ENCODE measurements at places on chromosomes 4 and X. TPM values are rescaled to one million over a fixed set of nuclear protein-coding genes. Genes with fewer than 3 reads are reported as not detected.

Gene BCORL1
- total RNA-seq, result 9.4 TPM

DNA sequence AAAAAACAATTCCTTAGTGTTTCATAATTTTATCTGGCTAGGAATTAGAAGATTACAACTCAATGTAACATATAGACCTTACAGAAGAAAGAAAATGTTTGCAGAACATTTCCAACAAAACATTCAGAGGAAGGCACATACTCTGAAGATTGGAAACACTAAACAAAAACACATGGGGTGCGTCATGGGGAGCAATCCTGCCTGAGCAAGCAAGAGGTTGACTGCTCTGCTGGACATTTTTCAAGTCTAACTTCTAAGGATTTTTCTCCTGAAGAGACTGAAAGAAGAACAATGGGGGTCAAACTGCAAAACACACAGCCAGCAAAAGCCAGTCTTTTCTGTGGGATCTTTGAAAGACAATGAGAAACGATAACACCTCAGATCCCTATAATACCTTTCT, 182.8 kb downstream of the GUCY2F start:
- DNase-seq, result no peak

DNA sequence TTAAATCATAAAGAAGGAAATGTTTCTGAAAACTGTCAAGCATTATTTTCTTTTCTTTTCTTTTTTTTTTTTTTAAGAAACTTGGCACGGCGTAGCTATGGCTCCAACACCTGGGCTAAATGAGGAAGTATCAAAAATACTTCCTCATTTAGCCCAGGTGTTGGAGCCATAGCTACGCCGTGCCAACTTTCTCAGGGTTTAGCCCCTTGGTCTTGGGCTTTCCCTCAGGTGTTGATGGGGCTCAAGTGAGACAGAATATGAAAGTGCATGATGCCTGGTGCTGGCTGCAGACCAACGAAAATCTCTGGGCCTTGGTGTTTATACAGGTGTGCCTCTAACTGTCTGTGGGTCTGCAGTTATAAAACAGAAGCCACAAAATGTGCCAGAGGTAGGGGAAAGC, 132.7 kb downstream of the ARHGAP24 start:
- DNase-seq, result no peak

- no peak for DNase-seq
Observed at GRCh38 chrX:151176231-151176750, at the start of gene GPR50. Gene GPR50, plus strand, starts transcription at chrX:151176584. Its CDS starts 138 bp downstream, at chrX:151176722.

DNA sequence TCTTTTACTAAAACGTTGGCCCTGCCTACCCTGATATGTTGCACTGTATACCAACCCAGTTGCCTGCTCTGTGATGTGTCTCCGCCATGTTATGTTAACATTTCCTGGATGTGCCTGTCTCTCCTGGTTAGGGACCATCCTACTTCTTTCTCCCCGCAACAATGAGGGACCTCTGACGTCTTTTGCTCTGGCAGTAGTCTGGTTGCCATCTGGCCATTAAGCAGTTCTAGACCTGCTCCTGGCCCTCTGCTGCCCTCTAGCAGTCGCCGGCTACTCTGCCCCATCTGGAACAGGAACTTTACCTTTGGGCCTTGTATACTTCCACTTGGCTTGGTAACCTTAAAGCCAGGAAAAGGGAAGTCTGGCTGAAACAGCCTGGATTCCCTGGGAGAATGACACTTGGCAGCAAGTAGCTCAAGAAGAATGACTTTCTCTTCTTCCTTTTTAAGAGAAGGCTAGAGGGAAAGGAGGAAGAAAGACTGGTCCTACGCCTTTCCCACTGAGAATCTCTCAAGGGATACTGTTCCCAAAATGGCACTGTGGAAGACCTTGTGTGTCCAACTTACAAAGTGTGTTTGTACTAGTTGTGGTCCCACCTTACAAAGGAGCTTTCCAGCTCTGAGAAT, 63.5 kb downstream of the GPC3 start:
- DNase-seq, result peak; percentile 29

DNA sequence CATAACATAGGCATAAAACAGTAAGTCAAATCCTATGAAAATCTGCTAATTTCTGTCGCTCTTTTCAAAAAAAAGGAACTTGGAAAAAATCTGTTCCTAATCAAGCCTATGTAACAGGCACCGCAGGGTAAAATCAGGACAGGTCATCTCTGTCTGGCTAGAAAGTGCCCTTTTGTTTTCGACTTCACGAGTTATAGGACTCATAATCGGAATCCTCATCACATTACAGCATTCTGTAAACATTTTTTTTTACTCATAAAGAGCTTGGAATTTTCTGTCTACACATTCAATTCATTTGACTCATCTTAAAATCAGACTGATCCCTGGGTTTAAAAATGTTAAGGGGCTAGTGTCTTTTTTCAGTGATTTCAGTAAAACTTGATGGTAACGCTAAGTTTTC, 181.7 kb upstream of the TBC1D9 start:
- DNase-seq, result no peak

- DNase-seq, result peak; percentile 81
Observed at GRCh38 chr4:23861897-23862296, 27.9 kb downstream of the PPARGC1A start.

Gene NLRP2B
- not detected for total RNA-seq

Gene EFHC2
- 3.2 TPM for total RNA-seq

DNA sequence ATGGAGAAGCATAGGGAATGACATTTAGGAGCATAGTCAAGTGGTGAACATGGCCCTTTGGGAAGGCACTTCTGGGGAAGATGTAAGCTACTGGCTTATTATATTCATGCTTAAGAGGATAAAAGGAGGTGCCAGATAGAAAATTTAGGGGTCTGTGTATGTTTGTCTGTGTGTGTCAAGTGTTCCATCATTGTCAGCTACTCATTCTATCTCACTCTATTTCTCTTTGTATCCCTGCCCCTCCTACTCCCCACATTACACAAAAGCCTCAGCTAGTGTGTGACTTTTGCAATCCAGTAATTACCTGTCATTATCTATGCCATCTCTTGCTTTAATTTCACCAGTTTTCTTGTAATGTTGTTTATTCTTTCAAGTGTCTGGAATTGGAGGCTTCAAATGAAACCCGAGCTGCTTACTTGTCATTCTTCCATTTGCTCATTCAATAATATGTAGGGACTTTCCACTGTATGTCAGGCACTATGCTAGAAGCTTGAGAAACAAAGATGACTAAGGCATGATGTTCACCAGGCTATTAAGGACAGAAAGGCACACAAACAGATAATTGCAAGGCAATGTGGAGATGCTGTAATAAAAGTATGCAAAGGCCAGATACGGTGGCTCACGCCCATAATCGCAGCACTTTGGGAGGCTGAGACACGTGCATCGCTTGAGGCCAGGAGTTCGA, 229.8 kb upstream of the TEX13C start:
- DNase-seq, result peak; percentile 65

Gene FRMPD4
- total RNA-seq, result 0.30 TPM

Gene GLUD2
- 3.5 TPM for total RNA-seq

Gene AADAT
- 5.9 TPM for total RNA-seq

Gene IQCM
- total RNA-seq, result not detected

GRCh38 chr4:23333556-23333945, 556.3 kb downstream of the PPARGC1A start:
- DNase-seq, result peak; percentile 82

GRCh38 chr4:77037736-77038135, 38.1 kb downstream of the CCNI start:
- DNase-seq, result no peak

DNA sequence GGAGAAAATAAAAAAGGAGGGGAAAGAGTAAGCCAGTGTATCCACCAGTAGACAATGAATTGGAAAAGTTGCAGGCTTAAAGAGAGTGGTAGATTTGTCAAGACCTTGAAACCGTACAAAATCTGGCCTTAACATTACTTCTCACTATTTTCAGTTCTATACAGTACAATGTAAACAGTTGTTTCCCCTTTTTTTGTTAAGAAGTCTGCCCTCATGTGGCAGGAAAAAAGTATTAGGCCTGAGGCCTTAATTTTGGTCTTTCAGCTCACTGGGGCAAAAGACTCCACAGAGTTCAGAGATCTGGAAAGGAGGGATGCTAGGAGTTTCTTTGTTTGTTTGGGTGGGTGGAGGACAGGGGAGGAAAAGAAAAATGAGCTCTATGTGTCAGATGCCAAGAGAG, 92.8 kb upstream of the CCDC160 start:
- no peak for DNase-seq

Gene HSD17B13
- 0.05 TPM for total RNA-seq

Gene MUC7
- not detected for total RNA-seq

- DNase-seq, result no peak
Observed at GRCh38 chr4:54709400-54709799, 51.6 kb downstream of the KIT start.

Gene PHOX2B
- total RNA-seq, result not detected

DNA sequence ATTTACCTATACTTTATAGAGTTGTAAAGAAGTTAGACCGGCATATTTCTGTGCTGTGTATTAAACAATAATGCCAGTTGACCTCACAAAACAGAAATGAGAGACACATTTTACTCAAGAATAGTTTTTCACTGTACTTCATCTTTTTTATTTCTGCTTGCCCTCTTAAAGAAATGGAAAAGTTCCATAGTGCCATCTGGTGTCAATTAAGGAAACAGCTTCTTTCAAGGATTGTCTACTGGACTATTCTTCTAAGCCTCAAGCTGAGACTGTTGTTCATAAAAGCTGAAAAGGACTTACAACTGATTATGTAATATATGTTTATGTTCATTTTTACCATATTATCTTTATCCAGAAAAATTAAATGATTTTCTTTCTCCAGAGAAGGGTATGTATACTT, 1523.7 kb downstream of the ARAP2 start:
- DNase-seq, result peak; percentile 42

DNA sequence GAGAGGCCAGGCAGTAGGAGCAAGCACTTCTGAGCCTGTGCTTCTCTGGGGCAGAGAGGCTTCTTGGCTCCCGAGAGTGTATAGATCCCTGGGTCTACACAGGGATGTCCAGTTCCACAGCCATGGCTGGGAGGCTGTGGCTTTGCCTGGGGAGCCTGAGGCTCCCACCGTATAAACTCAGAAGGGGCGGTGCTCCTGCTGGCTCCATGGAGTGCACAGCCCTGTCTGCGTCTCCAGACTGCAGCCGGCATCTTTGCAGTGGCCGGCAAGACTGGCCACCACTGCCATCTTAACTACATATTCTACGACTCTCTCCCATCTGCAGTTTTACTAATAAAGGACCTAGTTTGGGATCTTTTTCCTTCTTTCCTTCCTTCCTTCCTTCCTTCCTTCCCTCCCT, 1253.8 kb downstream of the C4orf33 start:
- no peak for DNase-seq

GRCh38 chr4:47855350-47855749, 17.5 kb upstream of the CORIN start:
- no peak for DNase-seq

DNA sequence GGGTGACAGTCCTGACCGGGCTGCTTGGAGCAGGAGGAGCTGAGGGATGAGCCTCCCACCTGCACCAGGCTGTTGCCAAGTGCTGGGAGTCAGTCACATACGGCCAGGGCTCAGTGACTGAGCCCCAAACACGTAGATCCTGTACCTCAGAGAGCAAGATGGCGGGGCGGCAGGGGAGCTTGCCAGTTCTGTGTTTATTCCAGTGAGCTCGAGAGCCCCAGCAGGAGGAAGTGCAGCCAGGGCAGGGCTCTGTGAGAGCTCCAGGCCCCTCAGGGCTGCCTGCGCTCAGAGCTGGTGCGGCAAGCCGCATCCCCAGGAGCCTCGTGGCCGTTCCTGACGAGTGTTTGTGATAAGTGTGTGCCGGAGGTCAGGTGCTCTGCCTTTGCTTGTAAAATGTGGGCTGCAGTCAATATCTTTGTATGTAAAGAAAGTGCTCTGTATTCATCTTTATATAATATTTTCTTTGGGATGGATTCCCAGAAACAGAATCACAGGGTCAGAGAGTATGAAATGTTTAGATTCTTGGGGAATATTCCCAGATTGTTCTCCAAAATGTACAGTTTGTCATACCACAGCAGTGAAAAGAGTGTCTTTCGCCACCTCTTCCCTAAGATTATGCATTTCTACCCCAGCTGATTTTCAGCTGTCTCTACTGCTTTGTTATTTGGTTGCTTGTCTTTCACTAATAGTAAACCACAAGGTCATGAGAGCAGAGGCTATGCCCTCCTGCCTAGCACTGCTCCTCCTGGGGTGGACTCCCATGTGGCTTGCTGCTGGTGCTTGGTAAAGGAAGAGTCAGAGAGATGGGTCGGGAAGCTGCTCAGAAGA, 50.3 kb downstream of the NELFA start:
- DNase-seq, result no peak

Gene UCHL1
- total RNA-seq, result 1,155 TPM

- no peak for DNase-seq
Observed at GRCh38 chr4:70062000-70062399, 11.8 kb downstream of the HTN1 start.

GRCh38 chr4:18815081-18815778, 793.7 kb upstream of the LCORL start:
- no peak for DNase-seq

DNA sequence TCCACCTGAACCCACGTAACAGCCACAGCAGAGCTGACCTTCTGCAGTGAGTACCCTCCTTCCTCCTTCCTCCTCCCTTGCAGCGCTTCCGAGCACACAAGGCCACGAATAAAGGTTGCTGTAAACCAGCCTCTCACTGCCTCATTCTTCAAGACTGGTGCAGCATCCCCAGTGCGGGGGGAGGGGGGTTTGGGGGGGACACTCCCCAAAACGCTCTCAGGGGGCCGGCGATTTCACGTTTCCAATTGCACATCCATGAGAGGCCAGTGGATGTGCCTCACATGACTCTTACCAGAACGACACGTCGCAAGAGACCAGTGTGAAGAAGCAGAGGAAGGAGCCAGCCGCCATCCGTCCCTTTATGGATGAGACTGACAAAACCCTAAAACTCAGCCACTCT, 5.2 kb downstream of the DHRSX start:
- no peak for DNase-seq

Gene TACC3
- total RNA-seq, result 7.6 TPM

DNA sequence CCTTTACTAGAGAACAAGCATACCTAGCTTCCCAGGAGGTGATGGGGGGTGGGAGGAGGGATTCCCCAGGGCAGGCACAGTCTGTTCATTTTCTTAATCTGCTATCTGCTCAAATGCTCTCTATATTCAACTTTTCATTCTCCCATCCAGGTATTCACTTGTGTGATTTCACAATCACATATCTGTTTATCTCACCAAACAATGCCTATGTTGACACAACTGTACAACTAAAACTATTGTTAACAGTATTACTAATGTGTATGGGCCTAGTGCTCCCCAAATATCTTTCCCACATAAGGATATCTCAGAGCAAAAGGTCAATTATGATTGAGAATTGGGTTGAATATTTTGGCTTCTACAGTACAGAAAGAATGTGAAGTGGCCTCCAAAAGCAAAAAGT, 210.8 kb downstream of the IQCM start:
- no peak for DNase-seq

DNA sequence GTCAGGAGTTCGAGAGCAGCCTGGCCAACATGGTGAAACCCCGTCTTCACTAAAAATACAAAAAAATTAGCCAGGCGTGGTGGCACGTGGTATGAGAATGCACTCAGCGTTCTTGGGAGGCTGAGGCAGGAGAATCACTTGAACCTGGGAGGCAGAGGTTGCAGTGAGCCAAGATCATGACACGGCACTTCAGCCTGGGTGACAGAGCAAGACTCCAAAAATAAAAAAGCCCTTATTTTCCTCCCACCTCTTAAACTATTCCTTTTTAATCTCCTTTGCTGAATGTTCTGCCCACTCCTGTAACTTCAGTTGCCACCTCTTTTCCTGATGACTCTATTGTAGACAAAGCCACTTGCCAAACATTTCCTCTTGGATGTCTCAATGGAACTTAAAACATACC, 72.6 kb downstream of the TAF1 start:
- no peak for DNase-seq

Gene TTC29
- total RNA-seq, result 0.30 TPM

- DNase-seq, result peak; percentile 53
Observed at GRCh38 chr4:81606801-81607501, 135.2 kb upstream of the RASGEF1B start.

- no peak for DNase-seq
Observed at GRCh38 chrX:121496966-121497365, 449.6 kb downstream of the GLUD2 start.

All from renal cortical epithelial cell (primary cell).